ENCODE measurements at places on chromosomes 3 and 15.
A peak's percentile ranks its signal among the peaks of the same experiment; 100 is the strongest.

DNA sequence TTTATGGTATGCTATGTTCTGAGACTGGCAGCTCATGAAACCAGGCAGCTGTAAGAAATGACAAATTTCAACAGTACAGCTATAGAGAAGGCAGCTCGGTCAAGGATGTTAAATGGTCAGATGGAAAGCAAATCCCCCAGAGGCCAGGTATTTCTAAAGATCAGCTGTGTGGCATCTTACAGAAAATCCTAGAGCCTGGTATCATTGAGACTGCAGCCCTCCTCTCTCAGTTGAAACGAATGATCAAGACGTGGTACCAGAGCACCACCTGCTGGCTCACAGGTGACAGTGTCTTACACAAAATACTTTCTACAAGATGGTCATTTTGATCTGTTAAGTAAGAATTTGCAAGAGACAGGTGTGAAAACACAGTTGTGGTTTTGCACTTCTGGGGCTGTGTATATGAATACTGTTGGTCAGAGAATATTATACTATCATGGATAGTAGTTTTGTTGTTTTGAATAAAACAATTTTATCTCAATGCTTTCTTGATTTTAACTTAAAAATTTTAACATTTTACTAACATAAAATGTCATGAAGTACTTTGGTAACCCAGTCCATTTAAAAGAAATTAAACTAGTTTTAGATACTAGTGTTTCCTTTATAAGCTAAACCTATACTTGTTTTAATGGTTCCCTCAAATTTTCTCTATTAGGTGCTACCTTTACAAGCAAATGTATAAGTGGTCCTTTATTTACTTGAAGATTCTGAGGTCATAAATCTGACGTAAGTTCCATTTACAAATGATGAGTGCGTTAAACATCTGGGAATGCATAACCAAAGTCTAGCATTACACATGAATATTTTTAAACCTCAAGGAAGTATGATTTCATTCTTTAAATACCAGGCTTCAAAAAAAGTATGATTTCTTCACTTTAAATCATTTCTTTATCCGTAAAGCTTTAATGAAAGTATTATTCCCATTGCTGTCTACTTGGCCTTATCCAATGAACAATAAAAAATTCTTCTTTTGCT lies 121.8 kb downstream of the PDZRN3 start:
- peak; percentile 0 for DNase-seq

GRCh38 chr3:187352581-187353575 lies 15.3 kb upstream of the RTP4 start:
- DNase-seq: no peak

DNA sequence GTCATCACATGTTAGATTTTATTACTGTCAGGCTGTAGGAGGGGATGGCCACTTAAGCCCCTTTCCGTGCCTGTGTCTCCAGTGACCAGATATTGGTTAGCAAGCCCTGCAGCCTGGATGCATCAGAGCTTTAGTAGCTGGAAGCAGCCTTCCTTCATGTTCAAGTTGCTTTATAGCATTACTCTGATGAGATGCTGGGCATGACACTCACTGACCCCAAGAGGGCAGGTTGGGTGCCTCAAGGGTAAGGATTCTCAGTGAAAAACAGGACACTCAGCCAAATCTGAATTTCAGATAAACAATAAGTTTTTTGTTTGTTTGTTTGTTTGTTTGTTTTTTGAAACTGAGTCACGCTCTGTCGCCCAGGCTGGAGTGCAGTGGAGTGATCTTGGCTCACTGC lies 68.5 kb upstream of the PTX3 start:
- no peak for DNase-seq

- DNase-seq: no peak
Observed at GRCh38 chr3:54079730-54080325, 42.5 kb upstream of the CACNA2D3 start.

DNA sequence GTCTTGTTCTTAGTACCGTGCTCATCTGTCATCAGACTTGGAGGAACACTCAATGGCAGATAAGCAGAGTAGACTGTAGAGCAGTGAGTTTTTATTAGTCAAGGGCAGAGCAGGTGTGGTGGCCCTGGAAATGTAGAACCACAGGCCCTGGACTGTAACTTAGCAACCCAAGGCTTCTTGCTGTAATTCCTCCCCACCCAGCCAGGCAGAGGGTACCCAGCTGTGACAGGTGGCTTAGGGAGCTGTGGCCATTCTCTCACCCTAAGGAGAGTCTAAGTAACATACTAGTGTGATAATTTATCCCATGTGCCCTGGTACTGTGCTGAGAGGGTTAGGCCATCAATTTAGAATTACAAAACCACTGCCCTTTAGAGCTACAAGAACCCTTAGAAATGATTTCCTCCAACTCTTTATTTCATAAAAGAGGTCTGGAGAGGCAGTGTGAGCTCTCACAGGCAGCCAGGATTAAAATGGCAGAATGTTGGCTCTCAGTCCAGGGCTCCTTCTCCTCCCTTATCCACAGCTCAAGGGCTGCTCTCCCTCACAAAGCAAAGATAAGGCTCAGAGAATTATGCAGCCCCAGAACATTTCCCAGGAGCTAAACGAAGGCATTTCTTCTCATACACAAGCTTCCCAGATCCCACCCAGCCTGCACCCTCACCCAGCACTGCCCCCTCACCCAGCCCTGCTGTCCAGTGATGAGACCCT lies 3.0 kb downstream of the POMGNT2 start:
- DNase-seq: no peak

DNA sequence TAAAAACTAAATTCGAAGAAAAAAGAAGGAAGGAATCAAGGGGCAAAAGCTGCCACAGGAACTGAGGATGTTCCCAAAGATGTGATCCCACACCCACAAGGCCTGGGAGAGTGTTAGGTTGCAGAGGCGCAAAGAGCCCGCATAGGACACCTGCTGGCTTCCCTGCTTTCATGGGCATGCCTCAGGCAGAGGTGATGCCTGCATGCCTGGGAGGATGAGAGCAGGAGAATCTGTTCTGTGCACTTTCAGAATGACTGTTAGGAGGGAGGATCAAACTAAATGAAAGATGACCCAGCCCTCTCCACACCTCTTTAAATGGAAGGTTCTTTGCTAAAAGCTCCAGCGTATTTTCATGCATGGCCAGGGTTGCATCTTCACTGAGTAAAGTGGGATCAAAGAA lies 162.4 kb downstream of the PLCL2 start:
- DNase-seq: no peak

- no peak for DNase-seq
Observed at GRCh38 chr3:78919021-78919755, 848.6 kb downstream of the ROBO1 start.

DNA sequence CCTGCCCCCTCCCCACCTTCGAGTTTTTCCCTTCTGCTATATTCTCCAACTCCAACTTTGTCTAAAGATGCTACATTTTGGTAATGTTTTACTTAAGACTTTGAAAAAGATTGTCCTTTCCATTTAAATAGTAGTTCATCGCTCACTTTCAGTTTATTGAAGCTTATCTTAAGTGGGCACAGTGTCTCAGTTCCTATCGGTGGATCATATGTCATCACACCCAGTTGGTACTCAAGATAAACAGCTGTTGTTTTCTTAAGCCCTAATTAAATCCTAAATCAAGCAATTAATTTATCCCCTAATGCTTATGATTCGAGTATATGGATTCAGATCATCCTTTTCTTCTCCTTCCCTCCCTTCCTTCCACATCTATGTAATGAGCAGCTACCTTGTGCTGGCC lies 210.7 kb downstream of the TLE3 start:
- no peak for DNase-seq

DNA sequence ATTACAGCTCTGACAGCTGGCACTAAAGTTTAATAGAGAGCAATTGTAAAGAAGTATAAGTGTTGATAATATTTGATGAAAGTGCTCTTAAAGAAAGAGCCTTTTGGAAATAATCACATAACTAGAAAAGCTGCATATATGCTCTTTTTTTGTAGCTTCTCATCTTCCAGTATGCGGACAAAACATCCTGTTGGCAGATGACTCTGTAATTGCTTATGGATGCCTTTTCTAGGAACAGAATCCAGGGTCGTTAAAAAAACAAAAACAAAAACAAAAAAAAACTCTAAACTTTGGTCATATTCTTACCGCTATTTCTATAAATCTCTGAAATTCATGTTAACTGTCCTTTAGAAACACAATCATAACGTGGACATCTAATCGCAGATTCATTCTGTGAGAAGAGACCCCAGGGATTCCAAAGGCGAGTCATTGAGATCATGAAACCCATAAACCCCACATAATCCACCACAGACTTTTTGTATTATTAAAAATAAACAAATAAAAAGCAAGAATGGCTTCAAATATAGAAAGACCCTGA lies 109.8 kb downstream of the EPHA3 start:
- no peak for DNase-seq

DNA sequence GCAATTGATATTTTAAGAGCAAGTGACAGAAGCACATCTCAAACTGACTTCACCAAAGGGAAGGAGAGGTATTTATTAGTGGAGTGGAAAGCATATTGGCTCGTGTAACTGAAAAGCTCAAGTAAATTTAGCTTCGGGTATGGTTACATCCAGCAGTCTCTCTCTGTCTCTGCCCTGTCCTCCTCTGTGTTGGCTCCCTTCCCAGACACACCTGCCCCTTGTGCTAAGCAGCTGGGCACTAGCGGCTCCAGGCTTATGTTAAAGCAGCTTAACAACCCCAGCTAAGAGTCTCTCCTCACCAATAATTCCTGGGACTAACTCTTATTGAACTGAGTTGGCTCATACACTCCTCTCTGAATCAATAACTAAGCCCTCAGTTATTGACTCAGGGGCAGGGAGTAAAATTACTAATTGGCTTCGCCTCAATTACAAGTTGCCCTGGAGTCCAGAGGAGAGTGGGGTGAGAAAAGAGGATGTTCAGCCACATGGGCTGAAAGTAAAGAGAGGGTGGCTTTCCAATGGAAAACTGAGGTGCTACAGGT lies 12.8 kb upstream of the SH3BP5 start:
- no peak for DNase-seq

DNA sequence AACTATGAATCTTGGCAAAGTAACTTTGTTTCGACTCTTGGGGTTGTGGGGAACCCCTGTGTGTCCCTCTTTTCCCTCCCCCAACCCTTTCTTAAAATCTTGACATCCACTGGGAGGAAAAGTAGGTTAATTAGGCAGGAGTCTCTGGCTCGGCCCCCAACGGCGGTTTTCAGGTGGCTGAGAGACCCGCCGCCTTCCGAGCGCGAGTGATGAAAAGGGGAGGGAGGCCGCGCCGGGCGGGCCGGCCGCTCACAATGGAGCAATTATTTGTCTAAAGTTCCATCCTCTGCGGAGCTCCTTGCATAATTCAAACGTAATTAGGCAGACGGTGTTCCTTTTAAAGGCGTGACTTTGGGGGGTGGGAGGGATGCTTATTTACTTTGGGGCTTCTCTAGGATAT lies 51.7 kb downstream of the ZIC4 start:
- no peak for DNase-seq

- DNase-seq: no peak
Observed at GRCh38 chr3:197505796-197506548, 49.8 kb downstream of the BDH1 start.

GRCh38 chr3:134231131-134231530 lies 19.5 kb downstream of the RYK start:
- DNase-seq: no peak

DNA sequence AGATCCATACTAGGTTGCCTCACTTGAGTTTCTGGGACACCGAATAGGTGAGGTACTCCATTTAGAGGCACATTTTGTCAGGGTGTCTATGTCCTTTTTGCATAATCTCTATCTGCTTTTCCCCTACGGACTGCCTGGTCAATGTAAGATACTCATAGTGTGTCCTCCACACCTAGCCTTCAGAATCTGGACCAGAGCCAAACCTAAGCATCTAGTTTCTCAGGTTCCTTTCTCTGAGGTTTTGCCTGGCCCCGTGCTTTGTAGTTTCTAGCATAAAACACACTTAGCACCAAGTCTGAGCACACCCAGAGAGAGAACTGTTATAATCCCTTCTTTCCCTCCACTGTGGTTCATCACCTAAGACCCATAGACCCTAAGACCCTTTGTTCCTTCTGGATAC lies 105.9 kb upstream of the MLF1 start:
- DNase-seq: no peak

- DNase-seq: peak; percentile 21
Observed at GRCh38 chr15:60179786-60180391, 175.8 kb downstream of the FOXB1 start.

DNA sequence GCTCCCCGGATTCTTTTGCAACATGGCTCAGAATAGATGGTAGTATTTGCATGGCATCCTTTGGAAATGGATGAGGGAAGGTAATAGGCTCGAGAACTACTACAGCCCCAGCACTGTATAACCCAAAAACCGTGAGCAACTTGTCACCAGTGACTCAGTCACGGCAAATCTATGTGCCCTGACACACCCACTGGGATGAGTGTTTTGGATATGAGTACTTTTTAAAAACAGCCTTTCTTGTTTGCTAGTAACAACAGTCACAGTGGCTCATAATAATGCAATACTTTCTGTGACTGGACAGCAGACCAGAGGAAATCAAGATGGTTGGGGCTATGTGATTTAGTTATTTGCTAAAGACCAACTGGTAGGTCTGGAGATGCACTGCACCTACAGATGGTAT lies 299.6 kb downstream of the ULK4 start:
- DNase-seq: no peak

DNA sequence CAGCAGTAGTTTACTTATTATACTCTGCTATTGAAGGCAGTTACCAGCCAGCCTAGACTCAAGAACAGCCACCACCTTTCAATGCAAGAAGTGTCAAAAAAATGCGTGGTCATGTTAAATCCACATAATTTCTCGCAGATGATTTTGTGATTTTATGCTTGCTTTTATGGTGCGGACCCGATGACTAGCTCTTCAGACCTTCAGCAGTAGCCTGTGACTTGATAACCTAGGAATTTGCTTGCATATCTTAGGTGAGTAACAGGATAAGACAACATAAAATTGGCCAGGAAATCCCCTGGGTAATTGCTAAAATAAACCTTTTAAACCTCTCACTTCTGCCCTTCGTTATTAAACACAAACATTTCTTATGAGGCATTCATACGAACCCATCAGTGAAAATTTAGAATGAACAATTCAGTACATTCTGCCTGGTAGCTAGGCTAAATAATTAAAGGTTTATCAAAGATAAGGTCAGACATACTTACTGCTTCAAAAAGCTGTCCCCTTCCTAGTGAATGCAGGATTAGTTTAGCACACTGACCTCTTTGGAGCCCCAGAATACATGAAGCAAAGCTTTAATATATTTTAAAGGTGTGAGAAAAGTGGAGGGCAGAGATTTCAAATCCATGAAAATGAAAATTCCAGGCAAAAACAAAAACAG lies 798.8 kb downstream of the OTOL1 start:
- DNase-seq: no peak

- DNase-seq: no peak
Observed at GRCh38 chr3:171976526-171976925, 62.9 kb upstream of the FNDC3B start.

- DNase-seq: no peak
Observed at GRCh38 chr3:133058243-133058642, 20.1 kb downstream of the TMEM108 start.

DNA sequence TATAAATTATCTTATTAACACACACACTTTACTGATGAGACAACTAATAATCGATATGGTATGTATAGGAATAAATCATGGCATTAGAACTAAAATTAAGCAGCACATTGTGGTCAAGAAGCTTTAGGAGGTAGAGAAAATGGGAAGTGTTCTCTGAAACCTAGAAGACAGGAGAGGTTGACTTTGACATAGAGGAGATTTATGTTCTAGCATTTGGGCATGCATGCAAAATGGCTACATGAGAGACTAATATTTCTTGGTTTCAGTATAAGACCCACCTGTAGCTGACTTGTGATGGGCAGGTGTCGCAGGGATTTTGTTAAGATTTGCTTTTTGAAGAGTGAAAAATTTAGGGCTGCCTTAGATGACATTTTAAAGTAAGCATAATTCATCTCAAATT lies 209.7 kb upstream of the POU1F1 start:
- no peak for DNase-seq

Data from activated CD8-positive, alpha-beta memory T cell treated with anti-CD3 and anti-CD28 coated beads for 4 hours (primary cell).